ENCODE measurements at places on chromosomes 7 and 10.

DNA sequence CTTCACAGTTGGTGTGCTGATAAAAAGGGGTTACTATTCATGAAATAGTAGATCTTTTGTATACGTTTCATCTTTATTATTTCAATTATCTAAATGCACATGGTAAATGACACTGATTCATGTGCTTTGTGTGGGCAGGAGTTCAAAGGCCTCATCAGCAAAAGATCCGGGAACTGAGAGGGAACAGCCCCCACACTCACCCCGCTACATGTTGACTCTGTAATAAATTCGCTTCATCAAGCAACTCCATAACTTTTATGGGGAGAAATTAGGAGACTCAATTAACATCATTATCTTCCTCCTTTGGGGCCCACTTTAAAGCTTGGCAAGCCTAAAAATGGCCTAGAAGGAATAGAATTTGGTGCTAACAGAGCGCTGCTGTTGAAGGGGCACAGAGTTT lies 250.7 kb upstream of the BMPER start:
- DNase-seq: no peak

GRCh38 chr7:99456288-99456687 lies 9.7 kb downstream of the ATP5MF start:
- DNase-seq: no peak

- no peak for DNase-seq
Measured at GRCh38 chr10:71696628-71697326, 22.8 kb downstream of the C10orf105 start.

DNA sequence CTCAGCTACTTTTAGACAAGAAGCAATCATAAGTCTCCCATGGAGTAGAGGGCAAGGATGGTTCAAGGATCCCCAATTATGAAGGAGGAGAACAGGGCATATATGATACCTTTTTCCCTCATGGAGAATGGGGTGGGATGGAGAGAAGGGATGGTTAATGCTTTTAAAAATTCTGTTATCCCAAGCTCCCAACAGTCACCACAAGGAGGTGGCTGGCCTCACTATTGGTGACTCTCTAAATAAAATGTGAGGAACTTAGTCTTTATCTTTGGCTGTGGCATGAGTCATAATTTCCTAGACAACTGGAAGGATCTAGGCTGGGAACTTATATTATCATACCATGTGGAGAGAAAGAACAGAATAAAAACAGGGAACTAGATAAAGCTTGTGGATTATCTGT lies 297.0 kb downstream of the PHTF2 start:
- no peak for DNase-seq

GRCh38 chr7:78542541-78542940 lies 744.0 kb downstream of the PHTF2 start:
- no peak for DNase-seq

Measured in right renal pelvis (tissue), 4 donors.